ENCODE measurements at places on chromosomes 7 and 10.

- DNase-seq: no peak
Measured at GRCh38 chr10:29956335-29956924, 103.0 kb downstream of the JCAD start.

DNA sequence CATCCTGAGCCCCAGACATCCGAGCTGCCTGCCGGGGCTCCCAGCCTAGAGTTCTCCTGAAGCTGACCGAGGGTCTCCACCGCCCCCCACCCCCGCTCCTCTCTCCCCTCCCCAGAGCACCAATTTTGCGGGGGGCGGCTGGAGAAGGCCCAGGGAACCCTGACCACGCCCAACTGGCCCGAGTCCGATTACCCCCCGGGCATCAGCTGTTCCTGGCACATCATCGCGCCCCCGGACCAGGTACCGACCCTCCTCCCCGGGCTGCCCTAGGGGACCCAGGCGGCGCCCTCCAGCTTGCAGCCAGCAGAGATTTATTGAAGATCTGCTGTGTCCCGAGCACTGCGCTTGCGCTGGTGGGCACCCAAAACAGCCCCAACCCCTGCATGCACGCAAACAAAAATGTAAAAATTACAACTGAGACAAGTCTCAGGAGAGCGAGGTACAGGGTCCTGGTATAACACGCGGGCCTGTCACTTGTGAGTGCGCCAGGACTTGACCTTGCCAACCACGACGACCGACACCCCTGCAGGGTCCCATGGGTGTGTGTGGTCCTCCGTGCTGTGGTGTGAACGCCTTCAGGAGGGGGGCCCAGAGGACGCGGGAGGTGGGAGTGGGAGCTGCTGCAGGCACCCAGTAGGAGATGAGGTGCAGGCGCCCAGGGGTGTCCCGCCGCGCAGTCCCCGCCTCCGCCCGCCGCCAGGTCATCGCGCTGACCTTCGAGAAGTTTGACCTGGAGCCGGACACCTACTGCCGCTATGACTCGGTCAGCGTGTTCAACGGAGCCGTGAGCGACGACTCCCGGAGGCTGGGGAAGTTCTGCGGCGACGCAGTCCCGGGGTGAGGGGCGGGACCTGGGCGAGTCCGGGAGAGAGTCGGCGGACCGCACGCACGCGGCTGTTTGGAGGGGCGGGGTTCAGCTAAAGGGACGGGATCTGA, 3.1 kb downstream of the PCOLCE start:
- no peak for DNase-seq

DNA sequence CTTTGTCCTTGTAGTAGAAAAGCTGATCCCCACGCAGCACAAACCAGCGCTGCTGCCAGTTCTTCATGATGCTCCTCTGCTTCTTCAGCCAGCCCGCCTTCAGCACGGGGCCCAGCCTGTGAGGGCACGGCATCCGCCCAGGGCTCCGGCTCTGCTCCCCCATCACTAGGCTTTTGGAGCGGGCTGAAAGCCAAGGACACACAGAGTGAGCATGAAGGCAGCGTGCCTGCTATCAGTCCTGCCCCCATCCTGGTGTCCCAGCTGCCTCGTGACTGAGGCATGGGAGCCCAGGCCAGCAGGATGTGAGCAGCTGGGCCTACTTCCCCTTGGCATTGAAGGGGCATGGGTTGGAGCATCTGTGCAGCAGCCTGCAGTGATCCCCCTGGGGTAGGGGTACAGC, 21.9 kb downstream of the ARHGAP22 start:
- DNase-seq: no peak

DNA sequence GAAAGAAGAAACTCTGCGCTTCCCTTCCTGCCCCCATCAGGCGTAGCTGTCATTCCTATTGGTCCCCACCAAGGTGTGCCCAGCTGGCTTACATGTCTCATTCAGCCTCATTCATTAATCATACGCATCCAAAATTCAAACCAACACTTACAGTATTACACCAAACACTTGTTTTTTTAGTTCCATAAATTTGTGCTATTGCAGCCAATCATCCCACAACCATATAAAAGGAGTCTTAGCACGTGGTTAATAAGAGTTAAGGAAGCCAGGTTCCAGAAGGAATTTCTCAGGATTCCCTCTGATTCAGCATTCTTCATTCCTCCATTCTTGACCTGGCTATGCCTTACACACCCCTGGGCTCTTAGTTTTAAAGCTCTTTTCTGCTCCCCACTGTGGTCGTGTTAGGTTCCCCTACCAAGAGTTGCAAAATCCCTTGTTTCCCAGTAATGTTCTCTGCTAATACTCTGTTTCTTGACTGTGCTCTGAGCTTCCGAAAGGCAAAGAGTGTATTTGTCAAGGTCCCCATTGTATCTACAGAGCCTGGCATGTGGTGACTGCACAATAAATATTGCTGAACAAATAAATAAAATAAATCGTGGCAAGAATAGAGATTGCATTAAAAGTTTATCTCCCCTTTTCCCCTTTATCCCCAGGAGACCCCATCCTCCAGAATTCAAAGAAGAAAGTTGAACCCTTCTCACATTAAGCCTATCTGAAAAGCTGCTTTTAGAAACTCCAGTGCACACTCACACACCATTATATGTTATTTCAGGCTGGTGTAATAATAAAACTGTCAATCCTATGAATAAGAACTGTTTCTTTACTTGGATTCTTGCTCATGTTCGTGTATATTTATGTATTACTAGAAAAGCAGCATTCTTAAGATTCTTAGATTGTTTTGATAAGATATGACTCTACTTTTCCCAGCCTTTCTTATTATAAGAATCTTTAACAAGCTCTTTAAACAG, 514.4 kb downstream of the INHBA start:
- peak; percentile 5 for DNase-seq

- DNase-seq: no peak
Measured at GRCh38 chr7:85075864-85076263, 111.0 kb downstream of the SEMA3D start.

- no peak for DNase-seq
Measured at GRCh38 chr10:91642831-91643692, 10.2 kb upstream of the PPP1R3C start.

DNA sequence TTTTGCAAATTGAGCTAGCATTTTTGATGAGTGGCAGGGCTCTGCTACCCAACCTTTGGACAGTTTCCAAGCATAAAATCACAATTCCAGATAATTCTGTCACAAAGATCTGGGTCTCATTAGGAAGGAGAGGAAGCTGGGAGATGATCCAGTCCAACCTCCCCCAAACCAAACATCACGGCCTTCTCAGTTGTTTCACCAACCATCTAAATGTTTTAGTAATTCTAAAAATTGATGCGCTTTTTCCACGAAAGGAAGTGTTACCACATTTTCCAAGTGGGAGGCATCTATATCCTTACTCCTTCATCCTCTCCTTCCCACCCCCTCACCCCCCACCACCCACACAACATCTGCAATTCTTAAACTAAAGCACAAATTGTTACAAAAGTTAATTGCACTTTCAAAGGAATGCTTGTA, 108.3 kb downstream of the EGFR start:
- DNase-seq: peak; percentile 89

DNA sequence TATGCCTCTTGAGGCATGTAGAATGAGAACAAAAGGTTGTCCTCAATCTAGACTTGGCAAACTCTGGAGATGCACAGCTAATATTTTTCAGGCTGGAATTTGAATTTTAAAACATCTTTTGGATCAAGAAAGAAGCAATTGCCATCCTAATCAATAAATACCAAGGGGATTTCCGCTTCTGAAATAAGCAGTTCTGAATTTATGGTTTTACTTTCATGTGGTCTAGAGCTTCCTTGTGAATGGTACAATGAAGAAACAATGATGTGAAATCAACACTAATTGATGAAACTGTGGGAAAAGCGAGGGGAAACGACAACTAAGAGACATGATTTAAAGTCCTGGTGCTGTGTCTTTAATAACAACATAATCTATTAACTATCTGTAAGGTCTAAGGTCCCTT, 1202.7 kb downstream of the SORCS3 start:
- DNase-seq: no peak

DNA sequence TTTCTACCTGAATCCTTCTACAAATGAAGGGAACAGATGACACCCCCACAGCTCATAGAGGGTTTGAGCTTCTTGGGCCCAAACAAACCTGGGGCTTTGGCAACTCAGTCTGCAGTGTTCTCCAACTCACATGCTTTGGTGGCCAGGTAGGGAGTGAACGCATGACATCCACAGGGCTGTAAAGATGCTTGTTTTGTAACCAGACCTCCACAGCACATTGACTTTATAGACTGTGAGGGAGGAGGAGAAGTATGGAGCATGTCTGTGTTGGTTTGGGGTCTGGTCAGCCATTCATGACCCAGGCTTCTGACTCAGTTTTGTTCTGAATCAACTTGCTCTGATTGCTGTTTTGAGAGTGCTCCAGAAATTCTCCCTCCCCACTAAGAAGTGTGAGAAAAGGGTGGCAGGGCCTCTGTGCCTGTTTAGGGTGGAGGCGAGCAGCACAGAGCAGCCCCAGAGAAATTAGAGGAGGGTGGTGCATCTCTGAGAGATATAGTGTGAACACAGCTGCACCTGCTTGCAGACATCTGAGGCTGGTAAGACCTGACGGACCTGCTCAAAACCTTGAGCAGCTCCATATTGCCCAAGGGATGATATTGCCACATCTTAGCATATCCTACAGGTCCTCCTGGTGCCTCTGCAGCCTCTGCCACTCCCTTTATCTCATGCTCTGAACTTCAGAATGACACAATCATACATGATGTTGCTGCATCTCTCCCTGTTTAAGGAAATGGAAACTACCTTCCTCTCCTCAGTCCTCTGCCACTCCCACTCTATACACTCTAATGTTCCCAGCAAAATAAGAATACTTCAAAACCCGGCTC, 287.7 kb downstream of the ABCA13 start:
- DNase-seq: no peak

- no peak for DNase-seq
Measured at GRCh38 chr7:69696054-69696591, 97.8 kb downstream of the AUTS2 start.

DNA sequence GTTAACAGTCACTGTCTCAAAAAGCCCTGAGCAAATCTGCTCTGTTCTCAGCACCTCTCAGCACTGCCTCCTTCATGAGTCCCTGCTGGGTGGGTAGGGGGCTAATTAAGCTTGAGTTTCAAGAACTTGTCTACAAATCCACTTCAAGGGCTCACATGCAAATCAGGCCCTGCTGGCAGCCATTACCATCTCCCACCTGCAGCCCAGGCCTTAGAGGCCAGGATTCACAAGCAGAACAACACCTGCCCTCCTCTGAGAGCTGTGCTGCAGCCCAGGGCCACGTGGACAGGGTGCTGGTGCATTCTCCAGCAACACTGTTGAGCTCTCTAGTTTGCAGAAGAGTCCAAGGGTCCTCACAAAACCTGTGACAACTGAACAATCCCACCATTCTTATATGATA, 119.2 kb downstream of the DPP6 start:
- DNase-seq: no peak

- DNase-seq: no peak
Measured at GRCh38 chr10:104650072-104650471, 9.0 kb downstream of the SORCS3 start.

DNA sequence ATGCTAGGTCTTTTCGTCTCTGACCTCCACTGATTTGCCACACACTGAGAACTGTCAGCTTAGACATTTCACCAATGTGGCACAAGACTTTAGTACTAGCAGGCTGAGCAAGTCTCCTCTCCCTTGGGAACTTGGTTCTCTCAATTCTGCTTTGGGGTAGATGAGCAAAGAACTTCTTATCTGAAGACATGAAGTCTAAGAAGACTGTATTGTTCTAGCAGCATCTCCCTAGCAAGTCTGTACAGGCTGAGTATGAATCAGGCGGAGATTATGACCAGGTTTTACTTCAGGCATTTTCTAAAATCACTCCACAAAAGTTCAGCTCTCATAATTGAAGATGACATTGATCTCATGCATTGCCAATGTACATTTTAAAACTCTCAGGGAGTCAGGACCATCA, 23.8 kb upstream of the STN1 start:
- no peak for DNase-seq

GRCh38 chr10:30870896-30871295, 160.8 kb downstream of the ZNF438 start:
- no peak for DNase-seq

DNA sequence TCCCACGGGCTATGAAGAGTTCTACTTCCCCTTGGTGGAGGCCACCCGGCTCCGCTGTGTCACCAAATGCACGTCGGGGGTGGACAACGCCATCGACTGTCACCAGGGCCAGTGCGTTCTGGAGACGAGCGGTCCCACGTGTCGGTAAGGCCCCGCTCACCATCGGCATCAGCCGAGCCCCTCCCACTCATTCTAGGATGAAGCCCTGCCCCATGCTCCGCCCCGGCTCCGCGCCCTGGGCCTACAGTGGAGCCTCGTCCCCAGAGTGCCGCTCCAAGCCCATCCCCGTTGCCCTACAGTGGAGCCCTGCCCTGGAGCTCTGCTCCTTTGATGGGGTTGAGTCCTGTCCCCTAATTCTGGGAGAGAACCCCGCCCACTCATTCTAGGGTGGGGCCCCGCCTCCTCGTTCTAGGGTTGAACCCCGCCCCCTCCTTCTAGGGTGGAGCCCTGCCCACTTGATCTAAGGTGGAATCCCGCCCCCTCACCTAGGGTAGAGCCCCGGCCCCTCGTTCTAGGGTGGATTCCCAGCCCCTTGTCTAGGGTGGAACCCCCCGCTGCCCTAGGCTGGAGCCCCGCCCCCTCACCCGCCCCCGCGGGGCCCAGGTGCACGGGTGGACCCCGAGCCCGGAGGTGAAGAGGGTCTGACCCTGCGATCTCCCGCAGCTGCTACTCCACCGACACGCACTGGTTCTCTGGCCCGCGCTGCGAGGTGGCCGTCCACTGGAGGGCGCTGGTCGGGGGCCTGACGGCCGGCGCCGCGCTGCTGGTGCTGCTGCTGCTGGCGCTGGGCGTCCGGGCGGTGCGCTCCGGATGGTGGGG, 3.4 kb upstream of the MUC12 start:
- no peak for DNase-seq

DNA sequence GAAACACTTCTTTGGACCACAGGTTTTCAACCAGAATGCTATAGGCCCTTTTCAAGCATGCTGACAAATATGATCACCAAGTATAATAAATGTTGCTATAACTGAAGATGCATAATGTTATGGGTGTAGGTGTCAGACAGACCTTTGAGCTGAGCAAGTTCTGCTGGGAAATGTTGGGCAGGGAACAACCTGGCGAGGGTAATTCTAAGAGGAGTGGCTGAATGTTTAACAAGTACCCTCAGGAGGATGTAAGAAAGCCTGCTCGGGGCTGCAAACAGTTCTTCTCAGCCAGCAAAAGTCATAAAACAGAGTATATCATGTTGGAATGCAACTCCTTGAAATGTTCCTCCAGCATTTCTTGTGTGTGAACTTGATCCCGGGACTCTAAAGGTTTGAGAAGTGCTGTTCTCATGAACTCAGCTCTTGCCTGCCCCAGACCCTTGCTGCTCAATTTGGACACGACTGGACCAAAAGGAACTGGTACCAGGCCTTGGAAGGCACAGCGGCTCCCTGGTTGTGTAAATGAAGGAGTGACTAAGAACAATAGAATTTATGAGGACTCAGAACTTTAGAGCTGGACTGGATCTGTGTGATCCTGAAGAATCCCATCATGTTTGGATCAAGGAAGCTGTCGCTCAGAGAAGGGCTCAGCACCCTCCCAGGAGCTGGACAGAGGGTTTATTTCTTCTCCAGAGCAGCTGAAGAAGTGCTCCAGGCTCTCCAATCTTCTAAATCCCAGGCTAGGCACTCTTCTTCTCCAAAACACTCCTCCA, 143.2 kb upstream of the ANK3 start:
- no peak for DNase-seq

GRCh38 chr7:105886776-105887175, 10.4 kb upstream of the ATXN7L1 start:
- DNase-seq: no peak

- DNase-seq: no peak
Measured at GRCh38 chr10:51433949-51434475, 265.4 kb downstream of the CSTF2T start.
